Naive thymus-derived CD8-positive, alpha-beta T cell (primary cell): ENCODE measurements at places on chromosomes 5 and 9.

- DNase-seq = no peak
Observed at GRCh38 chr5:80653502-80653901, 950 bp upstream of the MSH3 start.

DNA sequence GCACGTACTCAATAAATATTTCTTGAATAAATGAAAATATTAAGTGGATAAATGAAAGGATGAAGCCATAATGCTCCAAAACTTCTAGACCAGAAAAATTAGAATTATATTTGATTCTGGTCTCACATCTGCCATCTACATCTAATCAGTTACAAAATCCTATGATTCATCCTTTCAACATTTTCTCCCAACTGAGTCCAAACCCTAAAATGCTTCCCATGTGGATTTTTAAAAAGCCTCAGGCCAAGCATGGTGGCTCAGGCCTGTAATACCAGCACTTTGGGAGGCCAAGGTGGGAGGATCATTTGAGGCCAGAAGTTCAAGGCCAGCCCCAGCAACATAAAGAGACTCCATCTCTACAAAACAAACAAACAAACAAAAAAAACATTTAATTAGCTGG lies 31.6 kb upstream of the FST start:
- no peak for DNase-seq

- no peak for DNase-seq
Observed at GRCh38 chr5:172646716-172647285, 5.7 kb downstream of the NEURL1B start.

- DNase-seq = no peak
Observed at GRCh38 chr5:2986301-2986700, 234.8 kb upstream of the IRX2 start.

DNA sequence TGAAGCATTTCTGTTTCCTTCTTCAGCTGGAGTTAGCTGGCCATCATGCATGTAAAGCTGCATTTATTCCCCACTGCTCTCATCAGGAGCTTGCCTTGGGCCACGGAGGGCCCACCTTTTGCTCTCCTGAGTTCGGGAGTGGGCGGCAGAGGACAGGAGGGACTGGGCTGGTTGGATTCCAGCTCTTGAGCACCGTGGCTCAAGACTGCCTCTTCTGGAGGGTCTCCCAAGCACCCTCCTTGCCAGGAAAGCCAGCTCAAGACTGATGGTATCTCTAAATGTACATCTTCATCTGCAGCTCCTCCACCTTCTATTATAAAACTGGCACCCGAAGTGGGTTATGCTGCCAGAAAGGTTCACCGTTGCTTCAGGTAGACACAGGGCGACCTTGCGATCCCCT lies 399.6 kb upstream of the IRX1 start:
- no peak for DNase-seq

GRCh38 chr5:173762930-173763329 lies 125.2 kb upstream of the CPEB4 start:
- no peak for DNase-seq

- no peak for DNase-seq
Observed at GRCh38 chr5:31362529-31362900, 169.0 kb downstream of the CDH6 start.

- DNase-seq = no peak
Observed at GRCh38 chr9:70438341-70438928, 24.0 kb upstream of the KLF9 start.

DNA sequence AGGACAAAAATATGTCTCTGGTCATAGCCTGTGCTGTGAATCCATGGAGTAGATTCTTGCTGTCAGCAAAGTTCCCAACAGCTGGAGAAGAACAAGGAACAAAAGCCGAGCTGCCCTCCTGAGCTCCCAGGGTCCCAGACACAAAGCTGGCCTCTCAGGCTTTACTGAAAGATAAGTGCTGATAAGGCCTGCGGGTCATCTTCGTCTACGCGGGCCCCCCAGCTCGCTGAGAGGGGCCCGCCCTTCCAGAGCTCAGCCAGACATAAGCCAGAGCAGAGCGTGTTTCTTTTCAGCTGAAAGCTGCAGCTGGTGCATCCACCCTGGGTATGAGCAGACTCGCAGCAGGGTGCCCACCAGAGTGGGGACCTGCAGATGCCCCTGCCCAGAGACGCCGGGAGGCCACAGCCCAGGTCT lies 84.7 kb downstream of the HSD17B3 start:
- no peak for DNase-seq

DNA sequence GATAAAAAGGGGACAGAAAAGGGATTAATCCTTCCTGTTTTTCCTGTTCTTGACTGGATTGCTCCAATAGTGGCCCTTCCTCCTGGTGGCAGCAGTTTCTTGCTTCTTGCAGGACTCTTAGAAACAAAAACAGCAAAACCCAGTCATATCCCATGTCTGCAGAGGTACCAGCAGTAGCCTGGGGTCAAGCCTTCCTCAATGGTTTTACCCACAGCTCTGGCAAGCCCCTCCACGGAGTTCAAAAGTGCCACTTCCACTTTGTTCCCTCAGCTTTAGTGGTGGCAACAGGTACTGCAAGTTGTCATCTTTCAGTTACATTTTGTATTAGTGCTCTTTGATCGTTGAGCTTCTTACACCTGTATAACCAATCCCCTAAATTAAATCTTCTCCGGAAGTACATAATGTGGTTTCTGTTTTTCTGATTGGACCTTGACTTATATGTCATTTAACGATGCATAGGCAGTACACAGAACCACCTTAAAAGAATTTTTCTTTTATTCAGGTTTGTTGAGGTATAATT lies 8.7 kb upstream of the RANBP6 start:
- no peak for DNase-seq

DNA sequence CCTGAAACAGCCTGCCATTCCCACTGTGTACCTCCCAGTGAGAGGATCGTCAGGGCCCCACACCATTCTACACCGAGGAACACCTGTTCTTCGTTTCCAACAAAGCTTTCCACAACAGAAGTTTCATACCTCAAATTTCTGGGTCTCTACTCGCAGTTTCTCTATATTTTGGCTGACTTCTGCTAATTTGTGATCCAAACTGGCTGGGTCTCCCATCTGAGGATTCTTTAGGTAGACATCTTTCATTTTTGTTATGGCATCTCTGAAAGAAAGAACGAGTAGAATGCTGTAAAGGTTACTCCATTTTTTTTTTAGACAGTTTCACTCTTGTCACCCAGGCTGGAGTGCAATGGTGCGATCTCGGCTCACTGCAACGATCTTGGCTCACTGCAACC lies 67.5 kb downstream of the USP20 start:
- no peak for DNase-seq
